ENCODE measurements at places on chromosomes 16 and 17. TPM values are rescaled to one million over a fixed set of nuclear protein-coding genes. Genes with fewer than 3 reads are reported as not detected.

DNA sequence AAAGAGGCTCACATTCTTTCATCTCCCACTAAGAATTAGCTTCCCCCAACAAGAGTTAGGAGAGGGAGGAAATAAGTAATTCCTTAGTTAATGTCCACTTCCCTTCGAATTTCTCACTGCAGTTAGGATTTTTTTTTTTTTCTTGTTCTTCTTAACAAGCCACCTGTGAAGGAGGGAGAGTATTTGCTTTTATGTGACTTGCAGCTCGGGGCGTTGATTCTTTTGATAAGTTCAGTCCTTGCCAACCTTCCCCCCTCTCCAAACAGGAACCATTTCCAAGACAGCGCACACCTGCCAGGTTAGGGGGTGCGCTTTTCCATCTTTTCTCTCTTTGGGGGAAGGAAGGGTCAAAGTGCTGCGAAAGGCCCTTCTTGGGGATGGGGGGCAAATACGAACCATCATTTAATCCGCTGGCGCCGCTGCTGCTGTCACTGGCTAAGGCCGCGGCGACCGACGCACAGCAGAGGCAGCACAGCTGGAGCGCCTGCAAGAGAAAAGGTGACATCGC, 758 bp downstream of the ADAMTS18 start:
- no peak for DNase-seq

GRCh38 chr17:74125156-74125555, 78.3 kb upstream of the RPL38 start:
- no peak for DNase-seq

GRCh38 chr16:50473356-50473945, 74.7 kb upstream of the NKD1 start:
- DNase-seq = no peak

GRCh38 chr17:74326506-74326905, 480 bp downstream of the KIF19 start:
- no peak for DNase-seq

Gene METTL23
- 60.0 TPM for total RNA-seq

Gene TBC1D3E
- total RNA-seq = not detected

GRCh38 chr17:62653826-62654761, 26.6 kb downstream of the MRC2 start:
- no peak for DNase-seq
